ENCODE measurements at places on chromosomes 6 and 20.

GRCh38 chr6:151154418-151154817 is 85.3 kb upstream of the AKAP12 start:
- no peak for DNase-seq

- no peak for DNase-seq
Observed at GRCh38 chr6:110541701-110542309, 65.4 kb upstream of the SLC22A16 start.

GRCh38 chr6:36216559-36216958 is 20.0 kb downstream of the BRPF3 start:
- no peak for DNase-seq

DNA sequence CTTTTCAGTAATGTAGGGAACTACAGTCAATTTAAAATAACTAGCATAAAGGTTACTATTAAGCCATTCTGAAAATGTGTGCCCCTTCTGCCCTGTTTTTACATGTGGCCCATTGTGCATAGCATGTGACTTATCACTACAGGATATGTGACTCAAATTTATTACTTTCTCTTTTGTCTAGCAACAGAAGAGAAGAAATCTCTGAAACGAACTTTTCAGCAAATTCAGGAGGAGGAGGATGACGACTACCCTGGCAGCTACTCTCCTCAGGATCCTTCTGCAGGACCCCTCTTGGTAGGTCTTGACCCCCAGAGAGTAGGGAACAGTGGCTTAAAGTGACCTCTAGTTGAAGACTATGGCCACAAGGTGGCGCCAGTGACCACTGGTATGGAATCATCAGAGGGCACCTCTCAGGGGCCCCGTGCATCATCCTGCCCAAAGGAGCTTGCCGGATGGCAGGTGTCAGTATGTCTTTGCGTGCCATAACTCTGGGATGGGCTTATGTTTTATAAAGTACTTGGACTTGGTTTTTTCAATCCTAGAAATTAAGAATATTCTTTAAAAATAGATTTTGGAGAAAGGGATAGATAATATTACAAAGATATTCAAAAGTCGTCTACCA is 23.9 kb downstream of the RPRD1B start:
- peak; percentile 84 for DNase-seq

DNA sequence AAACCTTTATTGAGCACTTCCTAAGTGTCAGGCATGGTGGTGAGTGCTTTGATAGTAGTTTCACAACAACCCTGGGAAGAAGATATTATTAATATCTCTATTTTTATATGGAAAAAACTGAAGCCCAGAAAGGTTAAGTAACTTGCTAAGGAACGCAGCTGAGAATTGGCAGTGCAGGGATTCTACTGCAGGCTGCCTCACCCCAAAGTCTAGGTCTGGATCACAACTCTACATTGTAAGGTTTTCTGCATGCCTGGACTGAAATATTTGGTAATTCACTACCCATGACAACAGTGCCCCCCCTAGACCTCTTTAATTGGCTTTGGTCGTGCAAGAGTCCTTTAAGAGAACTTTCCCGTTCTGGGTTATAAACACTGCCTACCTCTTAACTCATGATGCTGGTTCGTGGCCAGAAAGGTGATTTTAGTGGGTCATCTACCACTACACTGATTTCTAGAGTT is 67.1 kb upstream of the KCNQ5 start:
- no peak for DNase-seq

DNA sequence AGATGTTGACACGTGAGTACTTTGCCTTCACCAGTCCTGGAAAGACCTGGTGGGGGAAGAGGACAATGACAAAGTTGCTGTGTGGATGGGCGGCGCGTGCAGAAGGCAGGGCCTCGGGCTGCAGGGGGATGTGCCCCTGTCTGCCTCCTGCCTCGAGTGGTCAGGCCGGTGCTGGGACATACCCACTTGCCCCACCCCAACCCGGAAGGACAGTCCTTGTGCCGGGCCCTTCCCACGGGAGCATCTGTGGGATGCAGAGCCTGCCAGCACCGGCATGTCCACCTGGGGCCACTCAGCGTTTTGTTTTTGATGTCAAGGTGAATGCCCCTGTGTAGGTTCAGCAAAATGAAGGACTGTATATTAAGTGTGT is 60.5 kb upstream of the BHLHE23 start:
- no peak for DNase-seq

DNA sequence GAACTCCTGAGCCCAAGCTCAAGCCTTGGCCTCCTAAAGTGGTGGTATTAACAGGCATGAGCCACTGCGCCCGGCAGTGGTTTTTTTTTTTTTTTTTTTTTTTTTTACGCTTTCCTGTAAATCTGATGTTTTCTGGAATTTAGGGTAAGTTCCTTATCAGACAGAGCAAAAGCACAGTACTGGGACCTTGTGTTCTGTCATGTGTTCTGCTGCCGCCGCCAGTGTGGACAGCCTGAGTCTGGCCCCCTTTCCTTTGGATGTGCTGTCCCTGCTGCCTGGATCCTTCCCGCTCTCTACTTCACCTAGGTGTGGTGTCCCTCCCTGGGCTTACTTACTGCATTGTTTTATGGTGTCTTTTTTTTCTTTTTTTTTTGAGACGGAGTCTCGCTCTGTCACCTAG is 11.7 kb downstream of the DNMT3B start:
- DNase-seq = no peak

- no peak for DNase-seq
Observed at GRCh38 chr6:101597693-101598092, 204.2 kb downstream of the GRIK2 start.

GRCh38 chr6:41840326-41840725 is 52.8 kb downstream of the TOMM6 start:
- DNase-seq = no peak

- DNase-seq = no peak
Observed at GRCh38 chr6:118783931-118784550, 109.9 kb upstream of the ASF1A start.

DNA sequence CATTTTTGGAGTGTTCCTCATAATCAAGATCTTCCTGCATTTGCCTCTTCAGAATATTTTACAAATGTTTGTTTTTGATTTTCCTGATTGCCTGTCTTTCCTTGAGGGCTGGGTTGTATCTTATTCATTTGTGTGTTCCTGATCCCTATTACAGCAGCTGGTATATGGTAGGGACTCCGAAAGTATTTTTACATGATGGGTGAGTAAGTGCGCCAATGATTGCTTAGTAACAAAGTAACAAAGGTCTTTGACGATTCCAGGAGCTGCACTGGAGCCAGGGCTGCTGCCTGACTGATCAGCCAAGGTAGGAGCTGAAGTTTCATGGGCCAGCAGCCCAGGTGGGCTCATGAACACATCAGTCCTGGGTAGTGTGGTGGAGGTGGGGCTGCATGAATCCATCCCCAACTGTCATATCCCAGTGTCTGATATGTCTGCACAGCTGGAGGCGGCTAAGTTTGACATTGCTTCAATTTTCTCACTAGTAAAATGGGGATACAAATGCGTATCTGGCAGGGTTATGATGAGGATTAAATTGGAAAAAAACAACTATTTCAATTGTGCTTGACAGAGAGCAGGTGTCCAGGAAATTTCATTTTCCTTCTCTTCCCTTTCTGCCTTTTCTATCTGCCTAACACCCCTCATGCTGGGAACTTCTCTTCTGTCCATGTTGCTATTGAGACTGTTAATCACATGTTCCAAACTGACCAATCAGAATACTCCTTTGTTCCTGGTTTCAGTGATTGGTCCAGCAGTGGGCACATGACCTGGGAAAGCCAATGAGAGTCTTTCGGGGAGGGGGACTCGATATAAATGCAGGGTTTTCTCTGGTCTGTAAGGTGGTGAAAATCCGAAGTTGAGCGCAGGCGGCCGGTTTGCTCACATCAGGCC is 90.7 kb downstream of the CDH26 start:
- DNase-seq = no peak

DNA sequence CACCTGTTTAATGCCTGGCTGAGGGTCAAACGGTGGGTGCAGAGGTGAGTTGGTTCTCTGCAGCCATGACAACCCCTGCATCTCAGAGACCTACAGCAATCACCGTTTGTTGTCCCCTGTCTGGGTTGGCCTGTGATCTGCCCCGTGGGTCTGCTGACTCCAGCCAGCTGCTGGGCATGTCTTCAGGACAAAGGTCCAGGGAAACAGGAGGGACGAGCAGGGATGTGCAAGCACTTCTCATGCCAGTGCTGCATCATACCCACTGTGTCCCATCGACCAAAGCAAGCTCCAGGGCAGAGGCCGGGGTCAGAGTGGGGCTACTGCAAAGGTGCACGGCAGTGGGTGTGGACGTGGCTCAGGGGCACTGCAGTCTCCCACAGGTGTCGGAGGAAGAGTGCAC is 150.2 kb downstream of the PHACTR3 start:
- no peak for DNase-seq

- DNase-seq = no peak
Observed at GRCh38 chr6:44667226-44667625, 279.7 kb downstream of the CDC5L start.

DNA sequence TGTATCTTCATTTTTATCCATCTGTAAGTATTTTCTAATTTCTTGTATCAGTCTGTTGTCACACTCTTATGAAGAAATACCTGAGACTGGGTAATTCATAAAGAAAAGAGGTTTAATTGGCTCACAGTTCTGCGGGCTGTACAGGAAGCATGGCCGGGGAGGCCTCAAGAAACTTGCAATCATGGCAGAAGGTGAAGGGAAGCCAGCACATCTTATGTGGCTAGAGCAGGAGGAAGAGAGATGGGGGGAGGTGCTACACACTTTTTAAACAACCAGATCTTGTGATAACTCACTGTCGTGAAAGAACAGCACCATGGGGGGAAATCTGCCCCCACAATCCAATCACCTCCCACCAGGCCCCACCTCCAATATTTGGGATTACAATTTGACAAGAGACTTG is 10.9 kb upstream of the BCKDHB start:
- DNase-seq = no peak

DNA sequence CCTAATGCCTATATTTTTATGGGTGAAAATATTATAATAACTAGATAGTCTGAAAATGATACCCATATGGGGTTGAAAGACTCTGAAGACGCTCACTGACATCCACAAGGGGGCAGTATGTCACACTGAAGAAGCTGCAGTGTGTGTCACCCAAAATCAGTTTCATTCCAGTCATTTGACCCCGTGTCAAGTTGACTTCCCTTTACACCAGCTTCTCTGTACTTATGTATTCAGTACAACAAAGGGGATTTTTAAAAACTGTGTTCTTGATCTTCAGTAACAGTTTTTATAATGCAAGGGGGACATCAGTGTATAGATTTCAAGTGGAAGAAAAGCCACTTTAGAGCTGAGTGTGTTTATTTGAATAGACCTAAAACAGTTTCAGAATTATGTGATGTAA is 19.3 kb downstream of the FAXC start:
- peak; percentile 48 for DNase-seq

DNA sequence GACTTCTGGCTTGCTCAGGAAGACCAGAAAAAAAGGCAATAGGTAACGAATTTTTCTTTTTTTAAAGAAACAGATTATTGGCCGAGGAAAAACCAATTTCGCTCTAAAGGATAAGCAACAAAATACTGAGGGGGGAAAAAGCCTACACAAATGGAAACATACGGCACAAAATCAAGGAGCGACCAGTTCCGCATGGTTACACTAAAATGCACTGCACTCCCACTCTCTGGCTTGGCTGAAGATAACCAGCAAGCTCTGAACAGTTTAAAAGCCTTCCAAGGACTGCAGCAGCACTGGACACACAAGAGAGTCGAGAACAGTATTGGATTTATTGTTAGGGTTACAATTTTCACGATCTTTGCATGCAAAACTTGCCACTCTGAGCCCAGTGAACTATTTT is 881 bp upstream of the MAP7 start:
- DNase-seq = no peak

DNA sequence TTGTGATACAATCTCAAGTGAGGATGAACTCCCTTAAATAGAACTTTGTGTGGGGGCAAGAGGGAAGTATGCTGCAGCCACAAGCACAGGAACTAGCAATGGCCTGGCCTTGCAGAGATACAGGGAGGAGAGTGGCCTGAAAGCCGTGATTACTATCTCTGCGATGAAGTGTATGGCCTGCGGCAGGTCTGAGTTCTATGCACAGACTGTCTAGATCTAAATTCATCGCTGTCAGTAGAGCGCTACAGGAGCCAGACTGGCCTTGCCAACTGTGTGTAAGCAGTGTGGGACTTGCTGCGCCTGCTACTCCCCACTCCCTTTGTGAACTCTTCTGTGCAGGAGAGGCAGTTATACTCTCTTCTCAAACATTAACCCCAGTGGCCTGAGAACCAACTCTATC is 997.0 kb downstream of the GRIK2 start:
- DNase-seq = no peak

- DNase-seq = no peak
Observed at GRCh38 chr6:169579407-169580111, 122.3 kb downstream of the WDR27 start.

DNA sequence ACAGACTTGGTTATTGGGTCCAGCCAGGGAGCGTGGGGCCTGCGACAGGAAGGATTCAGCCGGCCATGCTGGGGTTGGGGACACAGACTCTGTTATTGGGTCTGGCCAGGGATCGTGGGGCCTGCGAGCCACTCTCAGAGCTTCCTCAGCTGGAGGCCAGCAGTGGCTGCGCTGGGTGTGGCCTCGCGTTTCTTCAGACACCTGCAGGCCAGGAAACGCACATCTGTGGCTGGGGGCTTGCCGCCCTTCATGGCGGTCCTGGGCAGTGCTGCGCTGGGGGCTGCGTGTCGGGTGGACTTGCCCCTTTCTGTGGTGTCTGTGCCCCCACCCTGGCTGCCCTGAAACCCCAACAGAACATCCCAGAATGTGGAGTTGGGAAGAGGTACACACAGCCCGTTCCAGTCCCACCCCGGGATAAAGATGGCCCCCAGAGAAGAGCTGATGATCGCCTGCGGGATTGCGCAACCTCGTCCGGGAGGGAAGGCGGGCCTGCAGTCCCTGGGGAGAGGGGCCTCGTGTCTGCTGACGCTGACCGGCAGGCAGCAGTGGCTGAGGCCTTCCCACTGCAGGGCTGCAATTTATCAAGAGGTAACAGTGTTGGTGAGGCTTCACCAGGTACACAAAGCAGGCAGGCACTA is 16.9 kb upstream of the MTG2 start:
- DNase-seq = no peak

DNA sequence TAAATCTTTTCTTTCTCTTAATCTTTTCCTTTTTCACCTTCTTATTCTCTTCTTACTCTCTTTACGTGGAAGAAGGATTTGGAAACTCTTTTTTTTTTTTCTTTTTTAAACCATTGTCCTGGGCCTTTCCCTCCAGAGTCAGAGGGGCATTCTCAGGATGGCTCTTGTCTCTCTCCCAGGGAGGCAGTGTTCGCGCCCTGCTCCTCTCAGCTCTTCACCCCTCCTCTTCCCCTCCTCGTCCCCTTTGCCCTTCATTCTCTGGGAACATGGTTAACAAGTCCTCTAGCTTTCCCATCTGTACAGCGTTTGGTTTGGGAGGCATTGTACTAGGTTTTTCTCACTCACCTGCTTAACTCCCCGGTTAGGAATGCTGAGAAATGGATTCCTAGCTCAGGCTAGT is 52.0 kb upstream of the TFB1M start:
- DNase-seq = no peak

DNA sequence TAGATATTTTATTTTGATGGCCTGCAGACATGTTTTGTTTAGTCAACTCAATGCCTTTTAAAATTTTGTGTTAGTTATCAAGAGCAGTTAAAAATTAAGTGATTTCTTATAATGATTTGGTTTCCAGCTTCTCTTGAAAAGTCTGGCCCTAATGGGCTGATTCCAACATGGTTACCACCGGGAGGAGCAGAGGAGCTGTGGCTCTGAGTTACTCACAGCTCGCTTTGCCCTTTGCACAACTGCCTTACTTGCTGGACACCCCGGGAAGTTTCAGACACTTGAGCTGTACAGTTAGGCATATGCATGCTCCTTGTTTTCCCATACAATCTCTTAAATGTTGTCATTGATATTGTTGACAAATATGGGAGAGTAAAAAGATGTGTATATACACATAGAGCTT is 173.1 kb upstream of the MMS22L start:
- no peak for DNase-seq

All from SW 1271 (cell line).